ENCODE measurements at places on chromosomes 7 and 10.
A peak's percentile ranks its signal among the peaks of the same experiment; 100 is the strongest.

GRCh38 chr10:44353721-44354120, 31.2 kb downstream of the CXCL12 start:
- no peak for DNase-seq

- no peak for DNase-seq
Observed at GRCh38 chr10:61937631-61938351, 36.3 kb downstream of the ARID5B start.

- DNase-seq, result no peak
Observed at GRCh38 chr7:4079366-4079765, 602.7 kb upstream of the FOXK1 start.

- peak; percentile 81 for DNase-seq
Observed at GRCh38 chr10:104076743-104077160, 8.9 kb downstream of the COL17A1 start.

GRCh38 chr7:34396437-34397064, 261.5 kb upstream of the NPSR1 start:
- DNase-seq, result no peak

DNA sequence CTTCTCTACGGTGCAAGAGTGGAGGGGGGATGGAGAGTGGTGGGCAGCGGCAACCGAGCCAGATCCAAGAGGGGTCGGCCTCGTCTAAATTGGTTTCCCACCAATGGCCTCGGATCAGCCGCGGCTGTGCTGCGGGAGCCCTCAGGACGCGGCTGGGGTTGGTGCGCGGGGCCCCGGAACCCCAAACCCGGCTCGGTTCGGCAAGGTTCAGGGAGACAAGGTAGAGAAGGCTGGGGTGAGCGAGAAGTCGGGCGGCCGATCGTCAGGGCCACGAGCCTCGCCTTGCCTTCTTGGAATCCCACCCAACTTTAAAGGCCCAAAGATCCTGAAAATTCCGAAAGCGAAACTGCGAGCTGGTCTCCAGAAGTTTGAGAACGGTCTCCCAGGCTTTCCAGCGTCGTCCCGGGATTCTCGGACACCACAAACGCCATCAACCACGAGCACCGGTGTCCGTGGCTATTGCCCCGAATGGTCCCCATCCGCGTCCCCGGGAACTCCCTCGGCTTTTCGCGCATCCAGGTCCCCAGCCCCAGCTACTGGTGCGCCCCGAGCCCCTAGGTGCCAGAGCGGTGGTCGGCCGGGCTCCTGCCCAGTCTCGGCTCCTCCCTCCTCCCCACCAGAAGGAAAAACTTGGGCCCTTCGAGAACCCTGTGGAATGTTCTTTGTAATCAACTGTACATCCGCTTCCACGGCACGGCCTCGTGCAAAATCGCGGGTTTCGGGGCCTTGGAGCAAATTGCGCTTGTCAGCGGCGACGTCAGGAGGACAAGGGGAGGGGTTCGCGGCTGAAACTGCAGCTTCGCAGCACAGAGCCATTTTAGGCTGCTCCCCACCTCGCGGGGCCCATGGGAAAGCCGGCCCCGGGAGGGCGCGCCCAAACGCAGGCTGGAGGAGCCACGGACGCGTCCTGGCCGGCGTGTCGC, 3.2 kb downstream of the SFMBT2 start:
- no peak for DNase-seq

- no peak for DNase-seq
Observed at GRCh38 chr7:157692460-157693011, 355.7 kb downstream of the DNAJB6 start.

DNA sequence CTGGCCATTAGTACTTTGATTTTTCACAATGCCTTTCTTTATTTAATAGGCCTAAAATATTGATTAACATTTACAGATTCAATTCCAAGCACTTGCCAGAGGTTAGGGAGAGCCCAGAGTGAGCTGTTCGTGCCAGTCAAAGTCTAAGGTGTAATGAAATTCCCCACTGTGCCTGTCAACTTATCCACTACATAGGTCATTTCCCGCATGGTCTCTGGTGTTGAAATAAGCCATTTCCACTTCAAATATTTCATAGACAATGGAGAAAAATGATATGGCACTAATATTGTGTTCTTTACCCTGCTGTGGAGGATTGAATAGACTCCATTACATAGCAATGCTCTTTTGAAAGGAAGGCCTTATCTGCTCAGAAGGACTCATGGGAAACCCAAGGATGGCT, 978.1 kb upstream of the CELF2 start:
- no peak for DNase-seq

GRCh38 chr10:62610649-62611229, 193.8 kb upstream of the ADO start:
- peak; percentile 23 for DNase-seq

Data from DMS153 (cell line).